ENCODE measurements at places on chromosomes 3 and 15.

- DNase-seq, result no peak
Measured at GRCh38 chr15:78263351-78263781, 996 bp upstream of the DNAJA4 start.

- DNase-seq, result no peak
Measured at GRCh38 chr15:42820811-42821210, 83.9 kb upstream of the CDAN1 start.

- no peak for DNase-seq
Measured at GRCh38 chr3:149464542-149465328, 9.8 kb upstream of the TM4SF4 start.

- no peak for DNase-seq
Measured at GRCh38 chr15:73857193-73857920, 16.0 kb upstream of the TBC1D21 start.

DNA sequence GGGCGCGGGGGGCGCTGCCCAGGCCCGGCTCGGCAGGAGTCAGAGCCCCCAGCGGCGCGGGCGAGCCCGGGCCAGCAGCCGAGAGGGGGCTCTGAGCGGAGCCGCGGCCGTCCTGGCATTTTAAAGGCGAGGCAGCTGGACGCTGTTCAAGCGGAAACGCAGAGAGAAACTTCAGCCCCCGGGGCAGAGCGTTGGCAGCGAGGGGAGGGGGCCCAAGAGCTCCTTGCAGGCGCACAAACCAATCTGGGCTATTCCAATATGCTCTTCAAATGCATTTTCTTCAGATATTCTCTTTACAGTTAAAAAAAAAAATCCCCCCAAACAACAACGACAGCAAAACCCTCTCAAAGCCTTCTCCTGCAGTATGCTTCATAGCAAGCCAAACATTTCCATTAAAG is at the start of gene CTXND1:
CTXND1 (minus strand) TSS at position 93 of the 398 bp plus-strand sequence. CDS start 50,264 bp downstream, outside the sequence.
- DNase-seq, result no peak

GRCh38 chr3:10319251-10319650 is 1.7 kb downstream of the SEC13 start:
- no peak for DNase-seq

- DNase-seq, result no peak
Measured at GRCh38 chr15:70142072-70142321, 44.3 kb upstream of the TLE3 start.

GRCh38 chr3:122800706-122801237 is 5.9 kb downstream of the SLC49A4 start:
- DNase-seq, result no peak

GRCh38 chr3:132032959-132033358 is 1.9 kb downstream of the CPNE4 start:
- no peak for DNase-seq

GRCh38 chr15:90101130-90101968 is 919 bp downstream of the IDH2 start:
- no peak for DNase-seq

- DNase-seq, result no peak
Measured at GRCh38 chr3:187630404-187630803, 39.8 kb downstream of the SST start.

DNA sequence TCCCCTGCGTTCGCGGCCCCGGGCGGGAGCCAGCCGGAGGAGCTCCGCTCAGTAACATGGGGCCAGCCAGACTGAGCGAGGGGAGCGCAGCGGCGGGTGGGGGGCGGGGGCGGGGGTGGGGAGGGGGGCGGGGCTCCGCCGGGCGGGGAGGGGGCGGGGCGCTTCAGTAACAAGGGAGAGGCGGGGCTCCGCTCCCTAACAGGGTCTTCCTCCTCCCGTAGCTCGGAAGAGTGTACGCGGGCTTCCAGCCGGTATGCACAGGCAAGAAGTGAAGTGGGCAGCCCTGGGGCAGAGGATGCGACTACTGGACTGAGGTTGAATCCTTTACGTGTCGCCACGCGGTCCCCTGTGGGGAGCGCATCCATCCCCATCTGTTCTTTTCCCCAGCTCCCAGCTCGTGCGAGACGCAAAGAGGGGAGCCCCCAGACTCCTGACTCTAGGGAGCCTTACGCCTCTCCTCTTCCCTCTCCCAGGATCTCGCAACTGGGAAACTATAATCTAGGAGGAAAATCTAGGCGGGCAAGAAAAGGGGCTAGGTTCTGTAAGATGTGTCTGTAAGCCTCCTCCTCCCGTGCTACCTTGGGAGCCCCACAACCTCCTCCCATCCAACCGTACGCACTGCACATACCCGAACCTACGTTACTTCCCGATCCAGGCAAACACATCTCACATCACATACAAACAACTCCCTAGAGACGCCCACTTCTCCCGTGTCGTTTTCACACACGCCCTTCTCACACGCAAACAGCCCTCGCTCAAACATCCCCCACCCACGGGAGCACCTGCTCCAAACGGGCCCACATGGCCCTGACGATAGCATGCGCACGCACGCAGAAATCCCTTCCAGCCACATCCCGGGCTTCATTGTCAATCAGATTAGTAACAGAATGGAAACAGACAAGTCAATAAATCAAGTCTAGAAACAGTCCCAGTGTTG is at the start of gene SHF:
SHF (minus strand) TSS at position 73 of the 937 bp plus-strand sequence; CDS start at position 58, 15 bp downstream.
- DNase-seq, result peak; percentile 73

GRCh38 chr15:73539212-73540128 is 93.7 kb downstream of the NPTN start:
- no peak for DNase-seq

DNA sequence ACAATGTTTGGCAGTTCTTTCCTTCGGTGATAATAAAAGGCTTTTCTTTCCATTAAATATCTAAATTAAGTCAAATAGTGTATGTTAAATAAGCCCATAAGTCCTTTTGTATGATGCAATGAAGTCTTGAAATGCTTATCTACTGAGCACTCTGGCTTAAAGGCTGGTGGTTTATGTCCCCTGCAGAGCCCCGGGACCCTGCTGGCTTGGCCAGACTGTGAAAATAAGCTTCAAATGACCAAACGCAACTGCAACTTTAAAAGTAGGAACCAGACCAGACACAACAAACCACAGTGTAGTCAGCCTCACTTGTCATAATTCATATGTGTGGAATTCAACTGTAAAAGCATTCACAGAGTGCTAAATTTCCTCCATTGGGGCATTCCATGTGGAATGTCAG is 72.5 kb downstream of the FOXP1 start:
- DNase-seq, result no peak

GRCh38 chr3:124935264-124935663 is 713 bp upstream of the MUC13 start:
- no peak for DNase-seq

- no peak for DNase-seq
Measured at GRCh38 chr3:60456180-60456579, 795.1 kb downstream of the FHIT start.

- DNase-seq, result no peak
Measured at GRCh38 chr3:145191543-145191942, 969.4 kb downstream of the PLOD2 start.

- no peak for DNase-seq
Measured at GRCh38 chr15:35921046-35921445, 375.1 kb upstream of the DPH6 start.

DNA sequence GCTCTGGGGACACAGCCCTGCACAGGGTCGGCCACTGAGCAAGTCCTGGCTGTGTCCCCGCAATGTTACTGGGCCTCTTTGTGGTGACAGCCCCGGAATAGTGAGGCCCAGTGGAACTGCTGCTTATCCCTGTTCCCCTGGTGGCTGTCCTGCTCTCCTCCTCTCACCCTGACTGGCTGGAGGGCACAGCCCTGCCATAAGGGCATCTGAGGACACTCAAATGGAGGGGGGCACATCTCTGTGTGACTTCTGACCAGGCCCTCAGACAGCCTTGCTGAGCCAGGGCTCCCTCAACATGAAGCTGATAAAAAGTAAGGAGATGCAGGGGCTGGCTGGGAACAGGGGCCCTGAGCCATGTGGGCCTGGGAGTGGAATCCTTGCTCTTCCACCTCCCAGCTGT is 127.4 kb upstream of the ATP2B2 start:
- DNase-seq, result no peak

DNA sequence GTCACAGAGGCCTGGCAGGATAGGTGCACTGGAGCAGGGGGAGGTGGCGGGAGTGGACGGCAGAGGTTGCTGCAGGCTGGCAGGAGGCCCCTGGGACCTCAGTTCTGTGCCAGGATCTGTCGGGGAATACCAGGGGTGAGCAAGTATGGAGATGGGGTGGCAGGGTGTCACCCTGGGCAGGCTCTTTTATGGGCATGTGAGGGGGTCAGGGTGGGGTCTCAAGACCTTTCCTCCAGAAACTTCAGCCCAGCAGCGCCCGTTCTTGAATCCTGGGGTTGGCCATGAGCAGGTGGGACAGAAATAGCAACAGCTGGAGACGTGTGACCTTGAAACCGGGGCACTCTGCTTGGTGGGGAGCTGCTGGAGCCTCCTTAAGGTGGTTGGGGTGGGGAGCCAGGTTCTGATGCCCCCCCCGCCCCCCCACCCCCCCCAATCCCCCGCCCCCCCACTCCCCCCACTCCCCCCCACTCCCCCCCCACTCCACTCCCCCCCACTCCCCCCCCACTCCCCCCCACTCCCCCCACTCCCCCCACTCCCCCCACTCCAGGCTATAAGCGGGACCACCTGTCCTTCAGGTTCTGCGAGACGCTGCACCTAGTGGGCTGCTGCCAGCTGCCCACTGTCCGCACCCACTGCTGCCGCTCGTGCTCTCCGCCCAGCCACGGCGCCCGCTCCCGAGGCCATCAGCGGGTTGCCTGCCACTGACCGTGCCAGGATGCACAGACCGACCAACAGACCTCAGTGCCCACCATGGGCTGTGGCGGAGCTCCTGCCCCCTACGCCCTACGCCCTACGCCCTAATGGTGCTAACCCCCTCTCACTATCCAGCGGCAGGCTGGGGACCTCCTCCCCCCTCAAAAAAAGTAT is 84.9 kb downstream of the TBC1D2B start:
- no peak for DNase-seq

DNA sequence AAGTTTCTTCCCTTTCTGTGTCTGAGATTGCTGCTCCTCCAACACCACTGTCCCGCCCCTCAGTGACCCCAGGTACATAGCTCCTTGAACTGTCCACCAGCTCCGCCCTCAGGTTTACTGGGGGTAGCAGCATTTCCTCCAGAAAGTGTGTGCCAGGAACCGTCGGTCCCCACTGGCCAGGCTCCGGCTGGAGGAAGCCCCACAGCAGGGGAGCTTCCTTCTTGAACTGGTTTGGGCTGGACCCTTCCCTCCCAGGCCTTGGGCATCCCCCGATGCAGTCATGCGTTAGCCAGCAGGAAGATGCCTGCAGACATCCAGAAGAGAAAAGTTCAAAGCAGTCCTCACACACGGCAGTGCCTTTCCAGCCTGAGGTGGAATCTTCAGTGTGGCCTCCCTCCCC is 19.7 kb downstream of the PAK6 start:
- DNase-seq, result no peak

DNA sequence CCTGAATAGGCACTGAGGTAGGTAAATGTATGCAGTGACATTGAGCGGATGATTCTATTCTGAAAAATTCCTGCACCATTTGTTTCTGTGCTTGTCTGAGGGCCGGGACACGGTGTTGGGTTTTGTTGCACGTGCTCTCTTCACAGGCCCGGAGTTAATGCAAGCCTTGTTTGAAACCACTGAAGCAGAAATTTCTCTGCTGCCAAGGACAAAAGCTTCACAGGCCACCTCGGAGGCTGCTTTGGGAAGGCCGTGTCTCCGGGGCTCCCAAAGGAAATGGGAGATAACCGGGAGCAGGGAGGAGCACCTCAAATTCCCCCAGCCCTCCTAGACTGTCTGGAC is 179.4 kb downstream of the OPA1 start:
- DNase-seq, result no peak

GRCh38 chr15:36758800-36759199 is 179.4 kb downstream of the CDIN1 start:
- no peak for DNase-seq

DNA sequence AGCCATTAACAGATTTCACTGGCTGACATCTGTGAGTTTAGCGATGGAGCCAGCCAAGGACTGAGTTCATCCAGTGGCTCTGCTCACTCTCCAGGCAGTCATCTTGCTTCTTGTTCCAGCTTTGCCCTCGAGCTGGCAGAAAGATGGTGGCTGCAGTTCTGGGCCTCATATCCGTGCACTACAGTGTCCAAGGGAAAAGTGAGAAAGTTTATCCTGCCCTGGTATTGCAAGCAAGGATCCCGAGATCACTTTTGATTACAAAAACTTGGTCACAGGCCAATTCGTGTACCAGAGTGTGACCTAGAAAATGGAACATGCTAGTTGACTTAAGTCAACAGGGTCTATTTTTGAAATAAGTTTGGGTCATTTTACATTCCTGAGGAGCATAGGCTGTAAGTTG is 288.0 kb upstream of the CHRM5 start:
- DNase-seq, result no peak

GRCh38 chr3:150544726-150545125 is 1.6 kb downstream of the SERP1 start:
- DNase-seq, result no peak

DNA sequence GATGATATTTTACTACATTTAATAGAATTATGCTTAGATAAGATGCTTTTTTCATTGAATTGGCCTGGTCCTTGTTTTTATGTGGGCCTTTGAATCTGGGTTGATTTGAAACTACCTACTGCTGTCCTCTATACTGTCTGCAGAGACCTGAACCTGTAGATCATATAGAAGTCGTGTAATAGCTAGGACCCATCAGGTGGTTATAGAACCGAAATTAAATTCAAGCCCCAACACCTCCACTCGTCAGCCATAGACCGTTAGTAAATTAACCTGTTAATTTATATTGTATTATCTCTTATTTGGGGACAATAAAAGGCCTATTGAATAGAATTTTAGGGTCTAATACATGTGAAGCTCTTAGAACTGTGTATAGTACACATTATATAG is 108.4 kb downstream of the MBNL1 start:
- no peak for DNase-seq

DNA sequence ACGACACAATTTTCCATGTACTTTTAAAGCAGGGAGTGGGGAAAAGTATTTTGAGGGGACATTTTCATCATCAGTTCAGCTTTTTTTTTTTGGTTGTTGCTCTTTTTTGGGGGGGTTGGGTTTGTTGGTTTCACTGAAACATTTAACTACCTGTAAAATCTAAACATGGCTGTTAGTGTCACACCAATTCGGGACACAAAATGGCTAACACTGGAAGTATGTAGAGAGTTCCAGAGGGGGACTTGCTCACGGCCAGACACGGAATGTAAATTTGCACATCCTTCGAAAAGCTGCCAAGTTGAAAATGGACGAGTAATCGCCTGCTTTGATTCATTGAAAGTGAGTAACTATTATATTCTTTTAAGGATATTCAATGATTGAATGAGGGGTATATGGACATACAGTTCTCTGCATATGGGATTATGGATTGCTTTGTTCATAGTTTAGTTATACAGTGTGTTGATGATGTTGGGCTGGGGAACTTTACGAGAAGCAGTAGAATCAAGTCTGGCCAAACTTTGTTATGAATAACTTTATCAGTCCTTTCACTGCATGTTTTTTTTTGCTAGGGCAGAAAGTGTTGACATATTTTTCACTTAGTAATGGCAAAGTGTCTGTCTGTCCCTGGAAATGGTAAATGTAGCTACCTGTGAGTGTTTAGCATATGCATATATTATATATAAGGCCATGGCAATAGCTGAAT is 31.5 kb downstream of the MBNL1 start:
- DNase-seq, result no peak

DNA sequence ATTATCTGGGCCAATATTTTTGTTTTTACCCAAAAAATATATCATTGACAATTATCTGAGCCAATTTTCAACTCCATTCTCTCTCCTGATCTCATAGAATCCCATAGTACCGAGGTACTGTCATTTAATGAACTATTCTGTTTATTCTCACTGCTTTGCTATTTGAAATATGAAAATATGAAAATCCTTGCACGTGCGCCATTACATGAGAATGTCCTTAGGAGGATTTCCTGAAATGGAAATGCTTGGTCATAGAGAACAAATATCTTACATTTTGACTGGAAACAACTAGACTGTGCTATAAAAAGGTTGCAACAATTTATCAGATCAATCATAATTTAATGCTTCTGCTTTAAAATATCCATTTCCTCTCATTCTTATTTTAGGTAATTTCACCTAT is 18.3 kb downstream of the FRMD4B start:
- DNase-seq, result no peak

Data from stimulated activated effector memory CD8-positive, alpha-beta T cell treated with anti-CD3 and anti-CD28 coated beads, Interleukin-12 subunit alpha, Interleukin-12 subunit beta, amount 100 ng/mL, for 72 hours (primary cell).